ENCODE measurements at places on chromosomes 6 and 20. TPM values are rescaled to one million over a fixed set of nuclear protein-coding genes. Genes with fewer than 3 reads are reported as not detected.

The SRMS gene
- total RNA-seq, result 0.38 TPM

The BMP5 gene
- total RNA-seq, result 0.76 TPM

The TCP1 gene
- 130 TPM for total RNA-seq

The OPN5 gene
- 0.16 TPM for total RNA-seq

The TRAPPC3L gene
- total RNA-seq, result not detected

The PRDM1 gene
- total RNA-seq, result 23.0 TPM

The FAM209B gene
- not detected for total RNA-seq

The ZSCAN31 gene
- total RNA-seq, result 6.3 TPM

The EDN3 gene
- 0.19 TPM for total RNA-seq

The NOX3 gene
- total RNA-seq, result not detected

The IL17A gene
- not detected for total RNA-seq

The CALHM4 gene
- not detected for total RNA-seq

Data from kidney (tissue), 22 donors.